ENCODE measurements at places on chromosomes 6 and 20.

GRCh38 chr20:36043892-36044515 is 75.6 kb downstream of the CNBD2 start:
- no peak for DNase-seq

DNA sequence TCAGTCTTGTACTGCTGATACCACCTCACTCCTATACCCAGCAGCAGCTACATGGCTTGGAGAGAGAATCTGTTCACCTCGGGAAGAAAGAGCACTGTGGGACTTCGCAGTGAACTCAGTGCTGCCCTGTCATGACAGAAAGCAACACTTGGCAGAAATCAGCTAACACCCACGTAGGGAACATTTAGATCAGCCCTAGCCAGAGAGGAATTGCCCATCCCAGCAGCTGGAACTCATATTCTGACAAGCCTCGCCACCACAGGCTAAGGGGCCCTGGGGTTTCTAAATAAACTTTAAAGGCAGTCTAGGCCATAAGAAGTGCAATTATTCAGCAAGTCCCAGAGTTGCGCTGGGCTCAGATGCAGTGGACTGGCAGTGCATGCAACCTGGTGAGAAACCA is 1266.8 kb downstream of the GRIK2 start:
- no peak for DNase-seq

- DNase-seq = no peak
Measured at GRCh38 chr6:95099410-95099809, 477.9 kb upstream of the MANEA start.

- DNase-seq = no peak
Measured at GRCh38 chr6:83593395-83593785, 81.1 kb downstream of the PRSS35 start.

- DNase-seq = no peak
Measured at GRCh38 chr6:15499125-15499524, 163.7 kb downstream of the DTNBP1 start.

DNA sequence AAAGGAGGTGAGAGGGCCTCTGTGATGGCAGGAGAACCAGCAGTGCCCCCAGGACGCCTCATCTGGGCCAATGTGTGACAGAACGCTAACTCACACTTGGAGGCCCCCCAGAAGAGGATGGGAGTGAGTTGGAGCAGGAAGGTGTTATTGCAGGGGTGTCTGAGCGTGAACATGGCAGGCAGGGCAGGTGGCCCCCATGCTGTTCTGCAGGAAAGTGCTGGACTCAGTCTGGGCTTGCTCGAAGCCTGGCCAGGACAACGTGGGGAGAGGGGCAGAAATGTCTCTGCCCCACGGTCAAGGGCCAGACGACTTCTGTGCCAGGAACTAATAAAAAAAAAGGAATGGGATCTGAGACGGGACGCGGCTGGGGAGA is 931 bp upstream of the EBF4 start:
- DNase-seq = no peak

DNA sequence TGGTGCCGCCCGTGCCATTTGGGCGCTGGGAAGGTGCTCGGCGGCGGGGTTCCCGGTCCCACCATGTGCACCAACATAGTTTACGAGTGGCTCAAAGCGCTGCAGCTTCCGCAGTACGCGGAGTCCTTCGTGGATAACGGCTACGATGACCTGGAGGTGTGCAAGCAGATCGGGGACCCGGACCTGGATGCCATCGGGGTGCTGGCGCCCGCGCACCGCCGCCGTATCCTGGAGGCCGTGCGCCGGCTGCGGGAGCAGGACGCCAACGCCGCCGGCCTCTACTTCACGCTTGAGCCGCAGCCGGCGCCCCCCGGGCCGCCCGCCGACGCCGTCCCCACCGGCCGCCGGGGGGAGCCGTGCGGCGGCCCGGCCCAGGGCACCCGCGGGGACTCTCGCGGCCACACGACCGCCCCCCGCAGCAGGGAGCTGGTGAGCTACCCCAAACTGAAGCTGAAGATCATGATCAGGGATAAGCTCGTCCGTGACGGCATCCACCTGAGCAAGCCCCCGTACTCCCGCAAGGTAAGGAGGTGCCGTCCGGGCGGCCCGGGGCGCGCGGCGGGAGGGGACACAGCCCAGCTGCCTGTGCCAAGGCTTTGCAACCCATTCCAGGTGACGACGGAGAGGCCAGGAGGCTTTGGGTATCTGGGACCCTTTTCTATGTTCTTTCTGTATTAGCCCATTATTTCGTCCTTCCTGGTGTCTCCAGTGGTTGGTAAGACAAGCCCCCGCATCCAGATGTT is 547 bp downstream of the SAMD5 start:
- DNase-seq = peak; percentile 50

DNA sequence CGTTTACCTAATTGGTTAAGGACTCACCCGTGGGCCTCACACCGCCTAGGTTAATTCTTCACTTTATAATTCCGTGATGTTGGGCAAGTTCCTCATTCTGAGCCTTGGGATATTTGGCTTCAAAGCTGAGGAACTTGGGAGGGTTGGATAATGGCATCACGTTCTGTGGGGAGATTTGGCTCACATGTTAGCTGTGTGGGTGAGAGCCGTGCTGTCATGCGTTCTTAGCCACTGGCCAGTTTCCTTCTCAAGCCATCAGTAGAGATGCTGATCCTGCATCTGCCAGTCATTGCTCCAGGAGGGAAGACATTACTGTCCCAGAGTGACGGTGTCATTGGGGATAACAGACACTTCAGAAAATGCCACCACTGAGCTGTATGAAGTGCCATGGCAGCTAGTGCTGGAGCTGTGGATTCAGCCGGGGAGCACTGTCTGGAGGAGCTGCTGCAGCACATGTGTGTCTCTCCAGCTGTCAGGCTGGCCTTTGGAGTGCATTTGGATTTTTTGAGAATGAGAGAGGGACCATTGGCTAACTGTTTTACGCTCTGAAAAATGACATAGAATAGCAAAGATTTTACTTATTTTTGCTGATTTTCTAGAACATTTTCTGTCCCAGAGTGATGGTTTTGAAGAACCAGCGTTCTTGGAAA is 16.5 kb downstream of the IGF2R start:
- DNase-seq = no peak

GRCh38 chr6:2656460-2657079 is 94.2 kb downstream of the MYLK4 start:
- no peak for DNase-seq

GRCh38 chr20:19888269-19888671 is 128.9 kb upstream of the NAA20 start:
- DNase-seq = no peak

- no peak for DNase-seq
Measured at GRCh38 chr20:44112889-44113617, 73.9 kb downstream of the JPH2 start.

DNA sequence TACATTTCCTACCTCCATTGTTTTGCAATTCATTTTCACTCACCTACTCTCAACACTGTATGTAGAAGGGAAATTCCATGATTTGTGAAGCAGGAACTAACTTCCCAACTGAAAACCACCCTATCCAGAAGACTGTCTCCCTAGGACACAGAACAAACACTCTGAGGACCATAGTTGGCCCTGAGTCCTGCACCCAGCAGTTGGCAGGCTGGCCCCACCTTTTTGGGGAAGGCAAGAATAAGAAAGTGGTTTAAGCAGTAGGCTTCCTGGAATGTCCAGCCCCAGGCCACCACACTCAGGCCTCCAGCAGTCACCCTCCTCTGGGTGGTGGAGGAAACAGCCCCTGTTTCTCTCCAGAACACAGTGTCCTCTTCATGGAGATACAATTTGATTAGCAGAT is 258.8 kb downstream of the ARHGAP18 start:
- DNase-seq = no peak

- DNase-seq = no peak
Measured at GRCh38 chr6:83868639-83869038, 9.2 kb downstream of the CYB5R4 start.

- DNase-seq = no peak
Measured at GRCh38 chr20:45157962-45158361, 16.7 kb upstream of the PI3 start.

DNA sequence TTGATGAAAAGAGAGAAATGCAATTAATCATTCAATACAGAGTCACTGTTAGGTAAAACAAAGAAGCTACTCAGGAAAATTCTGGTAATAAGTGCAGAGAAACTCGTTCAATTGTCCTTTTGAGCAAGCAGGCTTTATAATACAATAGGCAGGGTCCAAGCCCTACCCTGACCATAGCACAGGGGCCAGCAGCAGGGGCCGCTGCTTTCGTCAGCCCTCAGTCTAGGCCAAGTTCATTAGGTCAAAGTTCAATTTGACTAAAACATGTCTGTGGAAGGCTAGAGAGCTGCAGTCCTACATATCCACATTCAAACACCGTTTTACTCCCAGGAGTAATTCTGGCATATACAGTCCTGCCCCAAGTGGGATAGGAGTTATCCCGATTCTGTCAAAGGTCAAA is 94.6 kb downstream of the BCAS1 start:
- no peak for DNase-seq

GRCh38 chr6:129033581-129033980 is 150.6 kb downstream of the LAMA2 start:
- DNase-seq = no peak

DNA sequence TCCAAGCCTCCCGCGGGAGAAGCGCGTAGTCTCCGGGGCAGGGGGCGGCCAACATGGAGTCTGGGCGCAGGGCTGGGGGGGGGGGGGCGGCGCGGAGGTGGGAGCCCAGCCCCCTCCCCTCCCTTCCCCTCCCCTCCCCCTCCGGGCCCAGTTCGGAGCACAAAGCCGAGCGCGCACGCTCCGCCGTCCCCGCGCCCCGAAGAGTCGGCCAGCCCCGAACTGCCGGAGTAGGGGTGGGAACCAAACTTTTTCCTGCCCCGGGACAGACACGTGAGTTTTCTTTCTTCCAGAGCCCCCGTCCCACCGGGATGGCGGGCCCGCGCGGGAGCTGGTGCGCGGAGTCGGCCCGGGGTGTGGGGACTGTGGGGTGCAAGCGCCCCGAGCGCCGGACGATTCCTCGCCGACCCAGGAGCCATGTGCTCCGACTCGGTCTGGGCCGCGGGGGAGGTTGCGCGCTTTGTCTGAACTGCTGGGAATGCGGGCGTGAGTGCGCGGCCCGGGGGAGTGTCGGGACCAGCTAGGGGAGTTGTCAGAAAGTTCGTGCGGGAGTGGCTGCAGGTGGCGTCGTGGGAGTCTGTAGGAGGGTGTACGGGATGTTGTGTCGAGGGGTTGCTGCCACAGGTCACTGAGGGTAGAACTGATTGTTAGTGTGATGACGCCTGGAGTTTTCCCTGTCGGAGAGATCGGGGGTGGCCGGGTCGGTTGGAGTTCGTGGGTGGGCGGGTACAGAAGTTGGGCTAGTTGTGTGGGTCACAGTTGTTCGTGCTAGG is 1.2 kb downstream of the TGIF2 start:
- DNase-seq = peak; percentile 47

DNA sequence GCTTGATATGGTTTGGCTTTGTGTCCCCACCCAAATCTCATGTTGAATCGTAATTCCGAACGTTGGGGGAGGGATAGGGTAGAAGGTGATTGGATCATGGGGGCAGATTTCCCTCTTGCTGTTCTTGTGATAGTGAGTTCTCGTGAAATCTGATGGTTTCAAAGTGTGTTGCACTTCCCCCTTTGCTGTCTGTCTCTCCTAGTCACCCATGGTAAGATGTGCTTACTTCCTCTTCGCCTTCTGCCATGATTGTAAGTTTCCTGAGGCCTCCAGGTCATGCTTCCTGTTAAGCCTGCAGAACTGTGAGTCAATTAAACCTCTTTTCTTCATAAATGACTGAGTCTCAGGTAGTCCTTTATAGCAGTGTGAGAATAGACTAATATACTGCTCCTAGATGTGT is 19.9 kb downstream of the PFDN4 start:
- no peak for DNase-seq

- DNase-seq = no peak
Measured at GRCh38 chr6:166684866-166685265, 57.8 kb upstream of the RPS6KA2 start.

DNA sequence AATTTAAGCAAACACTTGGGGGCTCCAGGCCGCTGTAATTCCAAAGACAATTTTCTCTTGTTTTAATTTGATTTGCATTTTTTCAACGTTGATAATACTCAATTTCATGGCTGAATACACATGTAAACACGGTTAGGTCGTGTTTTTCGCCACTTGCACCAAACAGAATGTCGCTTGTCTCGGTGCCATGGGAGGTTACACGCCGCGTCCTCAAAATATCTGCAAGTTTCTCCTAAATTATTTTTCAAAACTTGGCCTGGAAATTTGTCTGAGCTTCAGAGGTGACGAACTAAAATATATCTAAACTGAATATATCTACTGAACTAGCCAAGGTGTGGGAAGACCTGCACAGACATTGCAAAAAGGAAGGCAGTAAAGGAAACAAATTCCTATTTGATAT is 15.0 kb downstream of the FOXA2 start:
- DNase-seq = no peak

GRCh38 chr6:43722920-43723545 is 35.4 kb upstream of the MRPS18A start:
- DNase-seq = no peak

DNA sequence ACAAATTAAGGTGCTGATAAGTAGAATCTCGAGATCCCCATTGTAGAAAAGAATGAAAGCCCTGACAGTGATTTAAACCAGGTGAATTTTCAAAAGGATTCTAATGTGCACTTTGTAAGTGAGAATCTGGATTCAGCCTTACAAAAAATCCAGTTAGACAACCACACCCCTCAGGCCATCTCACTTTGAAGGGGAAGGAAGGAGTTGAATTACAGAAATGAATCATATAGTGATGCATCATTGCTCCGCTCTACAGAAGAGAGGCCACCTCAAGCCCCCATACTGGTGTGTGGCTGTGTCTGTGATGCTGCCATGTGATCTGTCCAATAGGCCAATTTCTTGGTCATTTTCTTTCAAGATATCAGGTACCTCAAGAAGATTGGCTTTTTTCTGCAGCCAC is 85.5 kb upstream of the NT5E start:
- DNase-seq = no peak

DNA sequence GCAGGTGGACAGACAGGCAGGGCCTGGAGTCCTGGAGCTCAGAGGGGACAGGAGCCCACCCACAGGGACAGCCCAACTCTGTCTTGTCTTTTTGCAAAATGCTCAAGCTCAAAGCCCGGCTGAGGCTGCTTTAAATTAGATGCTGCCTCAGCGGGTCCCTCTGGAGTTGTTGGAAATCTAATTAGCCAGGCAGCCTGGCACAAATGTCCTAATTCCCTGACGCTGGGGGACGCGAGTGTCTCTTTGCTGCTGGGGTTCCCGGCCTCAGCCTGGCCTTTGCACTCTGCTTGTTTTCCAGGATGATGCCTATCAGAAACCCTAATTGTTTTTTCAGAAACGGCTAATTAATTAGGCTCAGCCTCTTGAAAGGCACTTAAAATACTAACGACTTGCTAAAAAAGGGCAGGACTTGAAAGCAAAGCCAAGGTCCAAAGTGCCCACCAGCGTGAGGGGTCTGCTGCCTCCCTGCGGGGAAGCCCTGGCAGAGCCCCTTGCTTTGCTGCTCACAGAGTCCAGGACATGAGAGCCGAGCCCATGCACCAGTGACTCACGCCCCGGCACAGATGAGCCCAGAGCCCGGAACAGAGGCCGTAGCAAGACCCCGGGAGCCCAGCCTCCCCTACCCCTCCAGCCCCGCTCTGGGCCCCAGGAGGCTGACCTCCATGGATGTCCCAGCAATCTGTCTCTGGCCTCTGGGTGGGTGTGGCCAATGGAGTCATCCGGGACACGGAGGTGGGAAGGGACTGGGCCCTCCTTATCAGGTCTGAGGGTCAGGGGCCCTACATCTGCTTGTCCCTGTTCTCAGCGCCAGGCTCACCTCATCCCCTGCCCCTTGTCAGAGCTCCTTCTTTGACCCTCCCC is 46.0 kb upstream of the BHLHE23 start:
- no peak for DNase-seq

Data from HEK293T (cell line).